Stimulated activated CD8-positive, alpha-beta memory T cell treated with anti-CD3 and anti-CD28 coated beads, Interleukin-2, amount 100 ng/mL, for 1 hour (primary cell): ENCODE measurements at places on chromosomes 7 and 10.

DNA sequence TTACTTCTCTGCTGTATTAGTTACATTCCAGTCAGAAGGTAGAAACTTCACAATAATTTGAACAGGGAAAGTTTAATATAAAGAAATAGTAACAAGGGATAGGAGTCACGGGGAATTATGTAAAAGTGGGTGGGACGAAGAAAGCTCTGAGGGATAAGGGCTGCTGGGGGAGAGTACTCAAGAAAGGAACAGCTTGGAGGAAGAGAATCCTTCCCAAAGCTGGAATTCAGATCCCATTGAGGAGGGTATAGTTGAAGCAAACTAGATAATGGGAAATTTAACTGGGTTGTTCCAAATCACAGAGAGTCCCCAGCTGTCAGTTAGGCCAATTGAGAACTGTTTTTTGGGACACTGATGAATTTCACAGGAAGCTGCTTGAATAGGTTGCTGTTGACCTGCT, 53.2 kb upstream of the MACC1 start:
- DNase-seq, result no peak

DNA sequence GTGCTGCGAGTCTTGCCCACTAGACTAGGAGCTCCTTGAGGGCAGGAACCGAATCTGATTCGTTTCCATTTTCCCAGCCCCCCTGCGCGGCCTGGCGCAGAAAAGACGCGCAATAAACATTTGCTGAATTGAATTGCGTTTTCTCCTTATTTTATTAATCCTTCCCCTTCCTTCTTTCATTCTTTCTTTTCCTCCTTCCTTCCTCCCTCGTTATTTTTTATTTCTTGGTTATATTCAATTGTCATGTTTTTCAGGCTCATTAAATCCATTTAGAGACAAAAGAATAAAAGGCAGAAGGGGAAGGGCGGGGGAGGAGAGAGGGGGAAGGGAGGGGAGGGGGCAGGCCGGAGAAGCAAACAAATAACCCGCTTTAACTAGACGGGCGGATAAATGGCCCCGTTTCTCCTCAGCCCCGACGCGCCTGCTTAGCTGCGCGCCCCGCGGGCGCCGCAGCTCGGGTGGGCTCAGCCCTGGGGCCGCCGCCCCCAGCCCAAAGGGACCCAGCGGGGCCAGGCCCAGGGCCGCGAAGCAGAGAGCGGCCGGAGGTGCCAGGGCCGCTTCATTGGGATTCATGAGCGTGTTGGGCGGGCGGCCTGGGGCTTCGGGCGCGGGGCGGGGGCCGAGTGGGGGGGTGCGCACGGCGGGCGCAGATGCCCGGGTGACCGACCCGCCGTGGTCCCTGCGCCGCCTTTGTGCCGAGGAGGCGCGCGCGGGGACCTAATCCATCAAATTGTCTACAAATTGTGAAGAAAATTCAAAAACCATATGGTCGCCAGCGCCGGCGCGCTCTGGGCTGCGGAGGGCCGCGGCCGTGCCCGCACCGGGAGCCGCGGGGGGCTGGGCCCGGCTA, 5.0 kb downstream of the LBX1 start:
- DNase-seq, result no peak

- no peak for DNase-seq
Observed at GRCh38 chr7:27344471-27344870, 101.9 kb downstream of the EVX1 start.

GRCh38 chr7:44201813-44202212, 1.0 kb downstream of the YKT6 start:
- DNase-seq, result no peak
